Endodermal cell (in vitro differentiated cells): ENCODE measurements at places on chromosomes 5 and 9.

DNA sequence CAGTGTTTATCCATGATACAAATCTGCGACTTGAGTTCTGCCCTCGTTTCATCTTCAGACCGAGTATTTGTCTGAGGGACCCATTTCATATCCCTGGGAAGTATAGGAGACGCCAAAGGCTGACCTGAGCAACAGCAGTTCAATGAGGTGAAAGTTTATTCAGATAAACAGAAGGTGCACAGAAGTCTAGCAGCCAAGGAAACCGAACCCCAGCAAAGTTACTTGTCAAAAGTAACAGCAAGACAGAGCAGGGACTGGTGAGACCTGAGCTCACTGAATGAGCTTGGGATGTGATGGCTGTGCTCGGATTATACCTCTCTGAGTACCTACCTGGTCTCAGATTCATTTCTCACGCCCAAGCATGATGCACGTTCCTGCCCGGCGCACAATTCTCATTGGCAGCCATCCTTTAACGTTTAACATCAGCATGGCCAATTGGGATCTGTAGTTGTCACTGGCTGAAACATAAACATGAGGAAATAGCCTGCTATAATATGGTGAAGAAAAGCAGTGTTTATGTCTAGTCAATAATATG is 599 bp downstream of the LYRM7 start:
- peak; percentile 50 for DNase-seq

GRCh38 chr5:145715412-145715811 is 119.7 kb downstream of the PRELID2 start:
- DNase-seq: no peak

DNA sequence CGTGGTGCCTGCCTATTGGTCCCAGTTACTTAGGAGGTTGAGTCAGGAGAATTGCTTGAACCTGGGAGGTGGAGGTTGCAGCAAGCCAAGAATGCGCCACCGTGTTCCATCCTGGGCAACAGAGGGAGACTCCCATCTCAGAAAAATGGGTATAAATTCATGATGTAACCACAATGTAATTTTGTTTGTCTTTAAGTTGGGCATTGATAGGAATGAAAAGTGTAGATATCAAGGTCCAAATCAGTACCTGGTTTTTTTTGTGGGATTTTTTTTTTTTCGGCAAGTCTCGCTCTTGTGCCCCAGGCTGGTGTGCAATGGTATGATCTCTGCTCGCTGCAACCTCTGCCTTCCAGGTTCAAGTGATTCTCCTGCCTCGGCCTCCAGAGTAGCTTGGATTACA is 7.4 kb downstream of the NPM1 start:
- peak; percentile 35 for DNase-seq

- DNase-seq: no peak
Observed at GRCh38 chr5:163633926-163634460, 128.6 kb downstream of the MAT2B start.

- peak; percentile 32 for DNase-seq
Observed at GRCh38 chr9:138009016-138009802, 131.6 kb downstream of the CACNA1B start.

DNA sequence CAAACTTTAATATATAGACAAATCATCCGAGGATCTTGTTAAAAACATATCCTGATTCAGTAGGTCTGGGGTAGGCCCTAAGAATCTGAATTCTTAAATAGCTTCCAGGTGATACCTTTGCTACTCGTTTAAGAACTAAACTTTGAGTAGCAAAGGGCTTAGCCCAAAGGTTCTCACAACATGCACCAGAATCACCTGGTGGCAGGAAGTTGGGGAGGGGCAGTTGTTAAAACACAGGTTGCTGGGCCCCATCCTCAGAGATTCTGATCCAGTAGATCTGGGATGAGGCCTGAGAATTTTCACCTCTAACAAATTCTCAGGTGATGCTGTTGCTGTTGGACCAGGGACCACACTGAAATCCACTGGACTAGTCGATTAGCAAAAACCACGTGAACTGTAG is 20.0 kb upstream of the RGMB start:
- DNase-seq: peak; percentile 93

DNA sequence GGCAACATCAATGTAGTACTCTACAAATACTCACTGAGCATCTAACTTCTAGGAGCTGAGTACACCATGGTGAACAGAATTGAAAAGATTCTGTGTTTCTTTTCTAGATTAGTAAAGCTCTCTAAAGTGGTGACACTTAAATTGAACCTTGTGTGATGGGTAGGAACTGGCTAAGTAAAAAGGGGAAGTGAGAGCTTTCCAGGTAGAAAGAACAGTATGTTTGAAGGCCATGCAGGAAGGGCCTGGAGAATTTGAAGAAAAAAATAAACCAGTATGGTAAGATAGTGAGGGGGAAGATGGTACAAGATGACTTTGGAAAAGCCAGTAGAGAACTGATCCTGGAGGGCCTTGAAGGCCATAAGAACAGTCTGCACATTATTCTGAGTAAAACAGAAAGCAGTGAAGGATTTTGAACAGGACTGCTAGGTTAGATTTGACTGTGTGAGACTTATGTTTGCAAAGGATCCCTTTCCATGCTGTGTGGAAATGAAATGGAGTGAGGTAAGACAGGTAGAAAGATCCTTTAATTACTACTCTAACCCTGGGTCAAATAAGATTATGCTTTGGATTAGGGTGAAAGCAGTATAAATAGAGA is 46.7 kb upstream of the UBQLN1 start:
- no peak for DNase-seq

- peak; percentile 90 for DNase-seq
Observed at GRCh38 chr5:153959134-153959957, 79.4 kb downstream of the FAM114A2 start.

DNA sequence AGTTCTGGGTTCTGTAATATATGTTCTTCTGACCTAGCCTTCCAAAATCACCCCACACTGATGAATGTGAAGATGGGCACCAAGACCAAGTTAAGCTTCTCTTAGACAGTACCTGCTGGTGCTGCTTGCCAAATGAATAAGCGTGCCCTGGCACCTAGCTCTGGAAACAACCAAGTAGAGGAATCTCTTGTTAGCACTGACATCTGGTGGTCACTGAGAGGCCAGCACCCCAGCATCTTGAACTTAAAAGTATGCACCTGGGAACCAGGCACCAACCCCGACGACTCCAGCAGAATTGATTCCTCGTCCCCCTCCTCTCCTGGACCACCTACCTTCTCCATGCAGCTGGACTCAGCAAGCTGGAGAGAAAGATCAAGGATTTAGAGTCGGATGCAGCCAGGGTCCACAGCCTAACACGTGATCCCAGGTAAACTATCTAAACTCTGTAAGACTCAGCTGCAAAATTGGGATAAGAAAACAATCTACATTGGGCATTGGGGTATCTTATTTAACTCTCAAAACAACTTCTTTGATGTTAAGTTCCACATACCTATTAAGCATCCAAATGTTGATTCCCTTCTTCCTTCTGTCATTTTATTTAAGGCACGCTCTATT is 89.8 kb downstream of the SLC1A3 start:
- peak; percentile 92 for DNase-seq

DNA sequence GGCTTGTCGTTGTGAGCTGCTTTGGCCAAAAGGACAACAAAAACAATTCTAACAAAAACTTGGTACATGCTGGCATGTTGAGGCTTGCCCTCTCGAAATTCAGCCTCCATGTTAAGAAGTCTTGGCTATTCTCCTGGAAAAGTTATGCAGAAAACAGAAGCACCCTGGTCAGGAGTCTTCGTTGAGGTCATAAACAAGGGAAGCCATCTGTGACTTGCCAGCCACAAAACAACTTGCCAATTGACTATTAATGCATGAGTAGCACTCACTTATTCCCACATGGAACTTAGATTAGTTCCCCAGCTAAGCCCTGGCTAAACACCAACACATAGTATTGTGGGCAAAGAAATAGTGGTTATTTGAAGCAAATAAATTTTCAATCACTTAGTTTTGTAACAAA is 521.0 kb upstream of the CHD1 start:
- no peak for DNase-seq

DNA sequence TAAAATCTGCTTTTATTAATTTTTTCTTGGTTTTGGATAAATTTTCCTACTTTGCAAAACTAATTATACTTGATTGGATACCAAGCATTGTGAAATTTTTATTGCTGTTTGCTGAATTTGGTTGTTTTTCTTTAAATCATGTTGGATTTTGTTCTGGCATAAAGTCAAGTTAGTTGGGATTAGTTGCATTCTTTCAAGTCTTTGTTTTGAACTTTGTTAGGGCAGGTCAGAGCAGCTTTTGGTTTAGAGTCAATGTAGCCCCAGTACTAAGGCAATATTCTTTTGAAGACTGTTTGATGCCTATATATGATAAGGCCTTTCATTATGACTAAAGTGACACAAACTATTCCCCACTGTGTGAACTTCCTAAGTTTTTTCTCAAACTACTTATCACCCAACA is 531.1 kb downstream of the RASEF start:
- DNase-seq: no peak

DNA sequence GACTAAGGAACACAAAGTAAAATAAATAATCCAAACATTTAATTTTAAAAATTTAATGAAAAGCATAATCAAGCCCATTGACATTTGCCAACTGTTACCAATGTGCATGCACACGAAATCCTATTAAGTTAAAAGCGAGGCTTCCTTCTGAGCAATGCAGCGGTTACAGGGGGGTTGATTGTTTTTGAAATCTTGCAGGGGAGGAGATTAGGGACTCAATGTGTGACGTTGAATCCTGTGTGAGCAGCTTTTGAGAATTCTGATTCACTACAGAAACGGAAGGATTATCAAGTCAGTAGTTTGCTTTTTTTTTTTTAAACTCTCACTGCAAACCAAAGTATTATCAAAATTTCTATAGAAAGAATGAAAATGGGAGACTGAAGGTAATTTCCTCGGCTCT is 109.5 kb downstream of the PRKACG start:
- no peak for DNase-seq

GRCh38 chr9:101398930-101399642 is 435 bp downstream of the ZNF189 start:
- DNase-seq: no peak

- no peak for DNase-seq
Observed at GRCh38 chr5:89281766-89282553, 399.0 kb upstream of the MEF2C start.

GRCh38 chr5:72183101-72183520 is 75.8 kb downstream of the MAP1B start:
- DNase-seq: no peak

DNA sequence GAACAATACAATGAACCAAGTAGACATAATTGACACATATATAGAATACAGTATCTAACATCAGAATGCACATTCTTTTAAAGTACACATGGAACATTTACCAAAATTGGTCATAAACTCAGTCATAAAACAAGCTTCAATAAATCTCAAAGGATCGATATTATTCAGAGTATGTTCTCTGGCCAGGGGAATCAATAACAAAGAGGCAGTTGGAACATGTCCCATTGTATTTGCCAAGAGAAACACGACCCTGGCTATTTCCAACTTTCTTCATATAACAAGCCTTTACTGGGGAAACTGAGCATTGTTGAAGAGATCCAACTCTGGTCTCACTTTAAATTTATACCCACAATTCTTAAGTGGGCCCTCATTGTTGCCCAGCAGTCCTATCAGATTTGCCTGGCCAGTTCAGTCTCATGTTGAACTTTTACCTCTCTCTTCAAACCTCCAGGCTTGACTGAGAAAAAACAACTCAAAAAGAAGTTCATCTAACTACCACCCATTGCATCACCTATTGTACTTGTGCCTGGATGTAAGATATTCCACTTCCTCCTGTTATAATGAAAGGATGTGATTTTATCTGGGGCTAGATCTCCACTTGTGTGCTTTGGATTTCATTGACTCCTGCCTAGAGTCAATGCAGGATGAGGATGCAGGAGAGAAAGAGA is 162.5 kb downstream of the HSPA4 start:
- no peak for DNase-seq

- no peak for DNase-seq
Observed at GRCh38 chr5:148084269-148084668, 20.5 kb downstream of the SPINK5 start.

GRCh38 chr9:76528642-76529190 is 69.7 kb downstream of the GCNT1 start:
- no peak for DNase-seq

DNA sequence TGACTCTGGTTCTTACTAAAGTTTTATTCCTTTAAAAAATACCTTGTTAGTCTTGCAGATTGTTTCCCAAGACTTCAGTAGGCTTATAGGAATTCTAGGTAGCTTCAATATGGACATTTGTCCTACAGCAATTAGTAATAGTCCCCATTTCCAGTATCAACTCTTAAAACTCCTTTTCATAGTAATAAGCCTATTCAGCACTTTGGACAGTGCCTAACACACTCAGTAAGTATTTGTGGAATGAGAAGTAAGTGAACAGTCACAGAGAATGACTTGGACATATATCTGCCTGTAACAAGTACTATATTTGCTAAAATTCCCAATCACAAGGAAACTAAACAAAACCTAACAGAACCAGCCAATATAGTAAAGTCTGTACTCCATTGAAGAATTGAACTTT is 1291.8 kb upstream of the DMAC1 start:
- DNase-seq: no peak

DNA sequence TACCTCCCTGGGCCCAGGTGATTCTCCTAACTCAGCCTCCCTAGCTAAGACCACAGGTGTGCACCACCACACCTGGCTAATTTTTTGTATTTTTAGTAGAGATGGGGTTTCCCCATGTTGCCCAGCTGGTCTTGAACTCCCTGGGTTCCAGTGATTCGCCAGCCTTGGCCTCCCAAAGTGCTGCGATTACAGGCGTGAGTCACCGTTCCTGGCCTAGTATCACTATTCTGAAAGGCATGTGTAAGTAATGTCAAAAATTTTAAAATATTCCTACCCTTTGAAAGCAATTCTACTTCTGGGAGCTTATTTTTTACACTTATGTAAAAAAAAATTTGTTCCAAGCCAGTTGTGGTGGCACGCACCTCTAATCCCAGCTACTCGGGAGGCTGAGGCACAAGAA is 27.1 kb upstream of the TLE1 start:
- no peak for DNase-seq

GRCh38 chr9:89935801-89936200 is 331.0 kb downstream of the GADD45G start:
- no peak for DNase-seq

DNA sequence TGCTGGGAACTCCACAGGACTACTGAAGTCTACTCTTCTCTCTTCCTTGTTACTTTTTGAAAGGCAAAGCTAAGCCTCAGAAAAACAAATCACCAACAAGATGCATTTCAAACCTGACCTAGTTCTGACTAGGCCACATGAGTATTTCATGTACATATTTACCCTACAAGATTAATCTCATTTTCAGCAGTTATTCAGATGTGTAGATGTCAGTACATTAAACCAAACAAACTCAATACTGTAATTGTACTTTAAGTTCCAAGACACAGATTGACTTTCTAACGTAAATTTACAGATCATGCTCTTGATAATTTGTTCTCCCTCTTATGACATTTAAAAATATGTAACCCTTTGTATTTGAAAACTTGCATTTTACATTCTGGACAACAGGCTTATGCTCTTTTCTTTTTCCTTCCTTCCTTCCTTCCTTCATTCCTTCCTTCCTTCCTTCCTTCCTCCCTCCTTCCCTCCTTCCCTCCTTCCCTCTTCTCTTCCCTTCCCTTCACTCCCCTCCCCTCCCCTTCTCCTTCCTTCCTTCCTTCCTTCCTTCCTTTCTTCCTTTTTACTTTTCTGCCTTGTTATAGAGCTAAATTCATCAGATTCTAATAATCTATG is 1653.4 kb downstream of the EFNA5 start:
- DNase-seq: no peak
